Activated gamma-delta T cell treated with anti-CD3 and anti-CD28 coated beads, Interleukin-2, amount 50 U/mL, for 16 hours (primary cell): ENCODE measurements at places on chromosomes 7 and 10.

DNA sequence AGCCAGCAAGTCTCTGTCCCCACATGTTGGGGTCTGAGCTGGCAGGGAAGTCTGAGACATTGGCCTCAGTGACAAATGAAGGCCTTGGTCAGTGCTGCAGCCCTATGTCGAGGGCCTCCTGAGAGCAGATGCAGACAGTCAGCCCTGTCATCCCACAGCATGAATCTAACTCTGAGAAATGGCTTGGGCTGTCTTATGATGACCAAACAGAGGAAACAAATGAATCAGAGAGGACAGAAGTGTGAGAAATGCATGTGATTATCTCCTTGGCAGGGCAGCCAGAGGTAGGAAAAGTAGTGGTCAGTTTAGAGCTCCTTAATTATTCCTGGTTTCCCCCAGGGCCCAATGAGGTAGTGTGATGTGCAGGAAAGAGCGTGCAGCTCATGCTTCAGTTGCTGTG lies 287.6 kb downstream of the SORCS3 start:
- DNase-seq = no peak

GRCh38 chr7:70627461-70627860 lies 504.5 kb upstream of the GALNT17 start:
- DNase-seq = no peak

DNA sequence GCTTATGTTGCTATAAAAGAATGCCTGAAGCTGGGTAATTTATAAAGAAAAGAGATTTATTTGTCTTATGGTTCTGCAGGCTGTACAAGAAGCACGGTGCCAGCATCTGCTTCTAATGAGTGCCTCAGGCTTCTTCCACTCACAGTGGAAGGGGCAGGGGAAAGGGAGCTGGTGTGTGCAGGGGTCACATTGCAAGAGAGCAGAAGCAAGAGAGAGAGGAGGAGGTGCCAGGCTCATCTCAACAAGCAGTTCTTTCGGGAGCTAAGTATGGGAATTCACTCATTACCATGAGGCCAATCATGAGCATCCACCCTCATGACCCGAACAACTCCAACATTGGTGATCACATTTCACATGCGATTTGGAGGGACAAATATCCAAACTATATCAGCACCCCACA lies 17.2 kb upstream of the SLK start:
- no peak for DNase-seq

DNA sequence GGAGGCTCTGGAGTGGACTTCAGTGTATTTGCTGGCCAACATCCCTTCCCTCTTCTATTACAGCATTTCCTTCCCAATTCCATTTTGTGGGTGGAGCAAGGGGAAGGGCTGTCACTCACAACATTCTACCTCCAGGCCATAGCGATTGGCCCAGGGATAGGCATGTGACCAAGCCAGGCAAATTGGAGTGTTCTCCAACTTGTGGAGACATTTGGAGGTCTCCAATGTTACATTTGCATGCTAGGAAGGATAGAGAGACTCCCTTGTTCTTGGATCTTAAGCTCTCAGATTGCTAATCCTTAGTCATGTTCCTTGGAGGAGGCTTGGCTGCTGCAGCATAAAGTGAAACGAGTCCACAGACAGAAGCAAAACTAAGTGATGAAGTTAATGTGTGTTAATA lies 95.6 kb upstream of the KIF5B start:
- DNase-seq = no peak

DNA sequence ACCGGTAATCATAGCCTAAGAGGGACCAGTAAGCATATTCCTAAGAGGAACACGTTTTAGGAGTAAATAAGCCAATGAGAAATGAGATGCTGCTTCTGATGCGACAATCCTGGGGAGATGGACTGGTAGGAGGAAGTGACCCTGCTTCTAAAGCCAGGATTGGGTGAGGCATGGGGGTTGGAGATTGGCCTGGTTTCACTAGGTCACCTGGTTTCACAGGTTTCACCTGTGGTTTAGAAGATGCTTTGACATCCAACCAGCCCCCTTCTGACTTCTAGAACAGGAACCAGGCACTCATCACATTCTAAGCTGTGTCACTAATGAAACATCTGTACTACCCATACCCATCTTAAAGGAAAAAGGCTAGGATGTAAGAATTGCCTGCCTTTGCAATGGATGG lies 53.0 kb upstream of the BAMBI start:
- no peak for DNase-seq

GRCh38 chr7:48139459-48139858 lies 31.8 kb upstream of the ABCA13 start:
- no peak for DNase-seq

- DNase-seq = no peak
These were observed 67.5 kb downstream of the POU6F2 start for GRCh38 chr7:39045231-39045630.

DNA sequence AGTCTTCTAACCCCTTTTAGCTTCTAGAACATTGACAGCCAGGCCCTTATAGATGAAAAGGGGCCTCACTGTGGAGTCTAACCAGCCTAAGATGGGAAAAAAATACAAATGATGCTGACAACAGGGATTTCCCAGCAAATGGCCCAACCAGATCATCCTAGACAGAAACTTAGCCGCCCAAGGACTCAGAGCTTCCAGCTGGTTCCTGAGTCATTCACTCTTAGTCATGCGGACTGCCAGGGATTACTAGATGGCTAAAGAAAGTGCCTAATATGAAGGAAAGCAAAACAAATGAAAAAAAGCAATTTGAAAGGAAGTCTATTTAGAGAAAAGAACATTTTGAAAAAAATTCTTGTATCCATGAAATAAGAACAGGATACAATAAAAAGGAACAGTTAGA lies 23.7 kb downstream of the TSPAN14 start:
- no peak for DNase-seq

- DNase-seq = no peak
These were observed 139.4 kb upstream of the AGR3 start for GRCh38 chr7:17021205-17021604.

GRCh38 chr7:74037609-74038008 lies 9.6 kb downstream of the ELN start:
- no peak for DNase-seq

DNA sequence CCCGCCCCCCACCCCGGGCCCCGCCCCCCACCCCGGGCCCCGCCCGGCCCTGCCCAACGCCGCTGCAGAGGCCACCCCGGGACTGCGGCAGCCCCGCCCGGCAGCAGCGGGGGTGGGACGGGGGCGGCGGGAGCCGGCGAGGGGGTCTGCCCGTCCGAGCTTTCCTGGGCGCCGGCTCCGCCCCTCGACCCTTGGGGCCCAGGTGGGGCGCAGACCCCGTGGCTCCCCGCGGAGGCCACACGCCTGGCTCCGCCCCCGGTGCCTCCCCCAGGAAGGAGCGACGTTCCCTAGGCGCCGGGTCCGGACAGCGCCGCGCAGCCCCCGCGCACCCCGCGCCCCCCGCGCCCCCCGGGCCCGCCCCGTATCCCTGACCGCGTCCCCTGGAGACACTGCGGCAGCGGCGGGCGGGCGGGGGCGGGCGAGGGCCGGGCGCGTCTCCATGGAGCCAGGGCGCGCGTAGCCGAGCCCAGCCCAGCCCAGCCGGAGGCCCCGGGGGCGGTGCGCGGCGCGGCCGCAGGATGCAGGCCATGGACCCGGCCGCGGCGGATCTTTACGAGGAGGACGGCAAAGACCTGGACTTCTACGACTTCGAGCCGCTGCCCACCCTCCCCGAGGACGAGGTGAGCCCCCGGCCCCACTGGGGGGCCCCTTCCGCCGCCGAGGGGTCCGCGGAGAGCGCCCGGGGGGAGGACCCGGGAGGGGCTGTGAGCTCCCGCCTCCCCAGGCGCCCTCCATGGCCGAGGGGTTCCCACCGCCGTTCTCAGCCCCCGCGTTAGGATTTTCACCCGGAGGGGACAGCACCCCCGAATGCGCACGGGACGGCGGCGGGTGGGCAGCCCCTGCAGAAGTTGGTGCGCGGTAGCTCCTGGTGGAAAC lies at the start of gene KNDC1:
Gene KNDC1, plus strand, starts transcription at position 270 of the 876 bp plus-strand sequence. Its CDS starts 249 bp downstream, at position 519.
- no peak for DNase-seq

GRCh38 chr7:140501966-140502365 lies 22.7 kb upstream of the MKRN1 start:
- no peak for DNase-seq

DNA sequence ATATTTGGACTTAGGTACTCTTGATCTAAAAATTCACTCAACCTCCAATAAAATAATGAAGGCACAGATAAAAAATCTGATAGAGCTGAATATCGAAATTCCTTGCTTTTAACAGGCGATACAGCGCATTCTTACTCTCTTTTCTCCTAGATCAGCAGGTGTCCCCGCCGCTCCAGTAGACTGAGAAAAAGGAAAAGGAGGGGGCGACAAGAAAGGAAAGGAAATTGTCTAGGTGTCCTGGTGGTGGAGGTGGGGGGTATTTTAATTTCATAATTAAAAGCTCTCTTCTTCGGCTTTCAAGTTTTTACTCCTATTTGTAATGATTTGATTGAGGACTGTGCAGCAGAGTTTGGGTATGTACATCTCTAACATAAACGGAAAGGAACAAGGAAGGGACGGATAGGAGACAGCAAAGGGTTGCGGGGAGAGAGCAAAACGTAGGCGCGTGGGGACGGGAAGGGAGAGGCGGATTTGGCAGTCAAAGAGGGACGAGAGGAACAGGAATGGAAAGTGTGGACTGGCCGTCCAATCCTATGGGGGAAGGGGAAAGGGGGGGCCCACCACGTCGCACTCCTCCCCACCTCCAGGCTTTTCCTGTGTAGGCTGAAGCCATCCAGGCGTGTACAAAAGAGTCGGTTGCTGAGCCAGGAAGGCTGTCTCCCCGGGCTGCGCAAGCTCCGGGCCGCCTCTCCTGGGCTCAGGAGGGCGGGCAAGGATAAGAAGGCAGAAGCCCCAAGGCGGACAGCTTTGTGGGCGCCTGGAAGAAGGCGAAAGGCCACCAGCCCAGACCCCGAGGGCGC lies 875 bp upstream of the HECTD2 start:
- DNase-seq = peak; percentile 12

DNA sequence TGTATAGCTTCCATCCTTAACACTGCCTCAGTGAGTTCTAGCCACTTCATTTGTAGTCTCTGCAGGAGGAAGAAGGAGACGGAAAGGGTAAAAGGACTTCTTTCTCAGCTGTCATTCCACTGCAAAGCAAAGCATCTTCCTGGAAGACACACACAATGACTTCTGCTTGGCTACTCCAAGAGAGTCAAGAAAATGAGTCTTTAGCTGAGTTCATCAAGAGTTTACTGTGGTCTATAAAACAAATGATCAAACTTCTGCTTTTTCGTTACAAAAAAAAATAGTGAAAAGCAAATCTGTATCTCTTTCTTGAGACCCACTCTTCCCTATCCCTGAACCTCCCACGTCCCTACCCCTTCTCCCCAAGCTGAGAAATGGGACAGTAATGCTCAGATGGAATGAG lies 205.0 kb upstream of the AHR start:
- DNase-seq = no peak

- DNase-seq = no peak
These were observed 156.3 kb upstream of the HGF start for GRCh38 chr7:81926154-81926553.

DNA sequence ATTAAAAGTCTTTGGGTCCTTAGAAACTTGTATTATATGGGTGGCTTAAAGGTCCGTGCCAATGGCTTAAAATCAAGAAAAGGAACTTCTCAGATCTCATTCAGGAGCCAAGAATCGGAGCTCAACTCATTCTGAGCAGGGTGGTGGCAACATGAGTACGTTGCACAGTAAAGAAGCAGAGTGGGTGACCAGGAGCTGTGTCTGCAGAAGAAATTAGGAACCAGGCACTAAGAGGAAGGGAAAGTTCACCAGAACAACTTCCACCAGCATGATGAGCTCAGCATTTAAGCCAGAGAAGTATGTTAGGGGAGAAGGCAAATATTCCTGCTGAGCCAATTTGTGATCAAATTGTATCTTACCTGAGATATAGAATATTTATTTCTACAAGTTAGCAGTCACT lies 236.0 kb upstream of the NRP1 start:
- no peak for DNase-seq

GRCh38 chr7:125834421-125834820 lies 904.8 kb upstream of the POT1 start:
- no peak for DNase-seq

- no peak for DNase-seq
These were observed 41.5 kb downstream of the MET start for GRCh38 chr7:116713500-116713899.

GRCh38 chr10:35215107-35215506 lies 88.5 kb downstream of the CREM start:
- no peak for DNase-seq

DNA sequence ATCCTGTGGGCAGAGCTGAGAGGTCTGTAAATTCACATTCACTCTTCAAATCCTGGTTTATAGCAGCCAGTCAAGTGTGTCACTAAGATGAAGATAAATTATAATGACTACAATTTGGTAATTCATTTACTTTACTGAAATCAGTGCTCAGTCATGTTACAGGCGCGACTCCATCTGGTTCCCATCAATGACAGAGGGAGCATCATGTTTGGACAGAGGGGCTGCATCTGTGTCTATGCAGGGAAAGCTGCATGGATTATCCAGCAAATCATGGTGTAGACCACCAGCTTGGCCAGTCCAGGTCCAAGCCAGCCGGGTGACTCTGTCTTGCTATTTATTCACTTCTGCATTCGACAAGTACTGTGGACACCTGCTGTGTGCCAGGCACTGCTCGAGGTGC lies 214.1 kb upstream of the ZNF32 start:
- DNase-seq = no peak

GRCh38 chr10:52056291-52056690 lies 257.8 kb upstream of the DKK1 start:
- no peak for DNase-seq

DNA sequence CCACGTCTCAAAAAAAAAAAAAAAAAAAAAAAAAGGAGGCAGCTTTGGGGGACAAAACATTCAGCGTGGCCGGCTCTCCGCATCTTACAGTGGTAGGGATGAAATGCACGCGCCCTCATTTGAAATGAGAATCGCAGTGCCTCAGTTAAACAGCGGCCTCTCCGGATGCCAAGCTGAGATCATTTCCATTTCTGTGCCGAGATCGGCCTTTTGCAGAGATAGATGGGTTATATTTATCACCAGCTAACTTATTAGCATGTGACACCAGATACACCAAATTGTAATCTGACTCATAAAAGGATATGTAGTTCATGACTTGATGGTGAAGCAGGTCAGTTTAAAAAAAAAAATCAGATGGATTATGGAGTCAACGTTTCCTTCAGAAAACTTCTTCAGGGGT lies 138.7 kb downstream of the CUX1 start:
- no peak for DNase-seq

GRCh38 chr7:82507365-82507975 lies 63.9 kb upstream of the CACNA2D1 start:
- no peak for DNase-seq

DNA sequence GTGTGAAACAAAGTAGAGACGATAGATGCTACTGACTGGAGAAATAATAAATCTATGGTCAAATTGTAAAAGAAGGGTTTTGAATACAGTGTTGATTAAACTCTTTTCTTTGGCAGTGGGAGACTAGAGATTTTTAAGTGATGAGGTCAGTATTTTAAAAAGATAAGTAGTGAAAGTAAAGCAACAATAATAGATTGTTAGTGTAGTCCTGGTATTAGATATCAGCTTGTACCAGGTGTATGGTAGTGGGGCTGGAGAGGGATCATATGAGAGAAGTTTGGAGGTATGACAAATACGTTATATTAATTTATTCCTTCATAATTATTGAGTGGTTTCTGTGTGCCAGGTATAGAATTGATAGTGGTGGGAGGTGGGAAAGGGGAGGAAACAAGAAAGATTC lies 25.2 kb downstream of the PHTF2 start:
- no peak for DNase-seq
